ENCODE measurements at places on chromosomes 2 and 18.
A peak's percentile ranks its signal among the peaks of the same experiment; 100 is the strongest.

- no peak for DNase-seq
These were observed 111.2 kb downstream of the RAB3GAP1 start for GRCh38 chr2:135163306-135163705.

DNA sequence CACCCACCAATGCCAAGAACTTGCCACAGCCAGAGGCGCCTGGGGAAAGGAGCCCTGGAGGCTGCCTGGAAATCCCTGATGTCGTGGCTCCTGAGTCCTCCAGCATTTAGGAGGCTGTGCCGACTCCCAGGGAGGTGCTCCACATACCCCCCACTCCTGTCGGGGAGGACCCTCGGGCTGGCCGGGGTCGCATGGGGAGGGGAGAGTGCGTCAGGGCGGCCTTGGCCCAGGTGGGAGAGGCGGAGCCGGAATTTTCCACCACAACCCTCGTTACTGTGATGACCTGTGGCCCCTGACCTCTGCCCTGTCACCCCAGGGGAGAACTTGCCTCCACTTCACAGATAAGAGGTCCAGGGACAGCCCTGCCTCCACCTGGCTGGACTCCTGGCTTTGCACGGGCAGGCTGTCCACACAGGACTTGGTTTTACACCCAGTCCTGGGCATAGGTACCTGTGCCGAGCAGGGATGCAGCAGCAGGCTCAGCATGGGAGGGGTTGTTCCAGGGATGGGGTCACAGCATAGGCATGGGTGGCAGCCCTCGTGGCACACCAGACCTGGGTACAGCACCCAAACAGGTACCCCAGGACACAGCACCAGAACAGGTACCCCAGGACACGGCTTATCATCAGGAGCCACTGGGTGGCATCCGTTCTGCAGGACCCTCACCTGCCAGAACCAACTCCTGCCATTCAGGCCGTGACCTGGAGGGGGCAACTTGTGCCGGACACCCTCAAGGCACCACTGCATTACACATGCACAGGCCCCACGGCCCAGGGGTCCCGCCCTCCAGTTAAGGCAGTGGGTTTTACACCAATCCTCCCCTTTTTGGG, 12.3 kb upstream of the AGXT start:
- DNase-seq = no peak

- no peak for DNase-seq
These were observed 190.8 kb upstream of the SLC8A1 start for GRCh38 chr2:40642726-40643125.

- DNase-seq = peak; percentile 92
These were observed 451.4 kb downstream of the TNS1 start for GRCh38 chr2:217551252-217551899.

DNA sequence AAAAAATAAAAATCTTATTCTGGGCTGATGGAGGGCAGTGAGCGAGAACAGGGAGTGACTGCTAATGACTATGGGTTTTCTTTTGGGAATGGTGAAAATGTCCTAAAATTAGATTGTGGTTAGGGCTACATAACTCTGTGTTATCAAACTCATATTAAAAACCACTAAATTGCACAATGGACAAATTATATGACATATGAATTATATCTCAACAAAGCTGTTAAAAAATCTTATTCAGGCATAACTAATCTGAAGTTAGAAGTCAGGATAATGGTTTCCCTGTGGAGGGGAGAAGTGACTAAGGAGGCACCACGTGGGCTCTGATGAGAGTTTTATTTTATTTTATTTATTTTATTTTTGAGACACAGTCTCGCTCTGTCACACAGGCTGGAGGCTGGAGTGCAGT, 32.1 kb upstream of the DPP4 start:
- DNase-seq = peak; percentile 52

GRCh38 chr2:158699323-158699722, 95.8 kb upstream of the DAPL1 start:
- DNase-seq = no peak

GRCh38 chr2:199019898-199020507, 437.7 kb downstream of the SATB2 start:
- peak; percentile 55 for DNase-seq

GRCh38 chr2:162212366-162212765, 30.9 kb downstream of the FAP start:
- peak; percentile 31 for DNase-seq
